ENCODE measurements at places on chromosomes 6 and 20.

- no peak for DNase-seq
Measured at GRCh38 chr6:22613695-22614094, 44.3 kb downstream of the HDGFL1 start.

GRCh38 chr6:135163440-135163738 is 17.7 kb upstream of the MYB start:
- DNase-seq: no peak

GRCh38 chr6:161080263-161080970 is 88.8 kb downstream of the MAP3K4 start:
- DNase-seq: no peak

DNA sequence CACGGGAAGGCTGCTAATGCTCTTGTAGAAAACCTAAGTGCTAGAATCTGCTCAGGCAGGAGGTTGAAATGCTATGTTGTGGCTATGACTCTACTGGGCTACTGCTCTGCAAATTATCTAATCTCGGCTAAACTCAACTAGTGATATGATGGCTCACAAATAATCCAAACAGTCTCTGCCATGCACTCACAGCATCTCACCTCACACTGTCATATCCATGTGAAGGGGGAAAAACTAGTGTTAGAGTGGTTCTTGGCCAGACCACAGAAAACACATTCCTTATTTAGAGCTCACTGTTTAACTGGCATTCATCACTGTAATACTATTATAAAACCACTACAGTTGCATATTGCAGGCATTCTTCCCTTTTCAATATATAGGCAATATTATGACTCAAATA is 81.8 kb upstream of the DST start:
- no peak for DNase-seq

- DNase-seq: no peak
Measured at GRCh38 chr6:139534472-139535115, 160.1 kb upstream of the CITED2 start.

DNA sequence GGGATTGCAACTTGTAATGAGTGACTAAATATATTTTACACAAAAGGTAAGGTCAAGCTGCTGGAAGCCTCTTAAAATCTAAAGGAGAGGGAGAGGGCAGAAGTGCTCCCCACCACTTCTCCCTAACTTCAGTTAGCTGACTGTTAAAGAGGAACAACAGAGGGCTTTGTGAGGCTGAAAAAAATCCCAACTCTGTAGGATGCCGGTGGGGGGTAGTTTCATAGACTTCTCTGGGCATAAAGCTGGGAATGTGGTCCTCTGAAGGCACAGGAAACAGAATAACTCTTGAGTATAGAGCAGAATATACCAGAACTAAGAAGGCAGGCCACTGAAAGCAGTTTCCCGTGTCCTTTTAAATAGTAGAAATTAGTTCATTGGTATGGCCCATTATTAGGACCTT is 71.6 kb downstream of the KIF6 start:
- no peak for DNase-seq

DNA sequence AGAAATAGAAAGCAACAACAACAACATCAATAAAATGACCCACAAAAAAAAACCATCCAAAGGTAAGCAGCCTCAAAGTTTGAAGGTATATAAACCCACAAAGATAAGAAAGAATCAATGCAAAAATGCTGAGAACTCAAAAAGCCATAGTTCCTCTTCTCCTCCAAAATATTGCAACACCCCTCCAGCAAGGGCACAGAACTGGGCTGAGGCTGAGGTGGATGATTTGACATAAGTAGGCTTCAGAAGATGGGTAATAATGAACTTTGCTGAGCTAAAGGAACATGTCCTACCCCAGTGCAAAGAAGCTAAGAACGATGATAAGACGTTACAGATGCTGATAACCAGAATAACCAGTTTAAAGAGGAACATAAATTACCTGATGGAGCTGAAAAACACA is 188.8 kb upstream of the BTBD3 start:
- DNase-seq: no peak

Measured in LNCaP clone FGC (cell line).